Activated naive CD4-positive, alpha-beta T cell treated with Interleukin-2 at 50 U/mL for 16 hours (primary cell): ENCODE measurements at places on chromosomes 13 and 19.

DNA sequence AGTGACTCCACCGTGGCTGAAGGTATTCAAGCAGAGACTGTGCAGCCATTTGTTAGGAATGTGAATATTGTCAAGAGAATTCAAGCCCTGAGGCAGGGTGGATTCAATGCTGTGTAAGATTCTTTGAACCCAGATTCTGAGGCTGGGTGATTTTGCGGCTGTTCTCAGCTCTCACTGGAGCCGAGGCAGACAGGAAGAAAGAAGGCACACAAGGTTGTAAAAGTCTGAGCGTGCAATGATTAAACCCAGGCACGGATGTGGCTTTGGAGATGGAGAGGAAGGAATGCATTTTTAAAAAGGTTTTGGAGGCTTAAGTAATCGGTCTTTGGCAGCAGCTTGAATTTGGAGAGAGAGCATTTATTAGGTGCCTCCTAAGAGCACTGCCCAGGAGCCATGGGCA, 187.9 kb downstream of the KATNAL1 start:
- no peak for DNase-seq

- no peak for DNase-seq
Observed at GRCh38 chr19:4624733-4625362, 14.5 kb upstream of the TNFAIP8L1 start.

- DNase-seq = no peak
Observed at GRCh38 chr13:41603917-41604316, 146.6 kb downstream of the RGCC start.

DNA sequence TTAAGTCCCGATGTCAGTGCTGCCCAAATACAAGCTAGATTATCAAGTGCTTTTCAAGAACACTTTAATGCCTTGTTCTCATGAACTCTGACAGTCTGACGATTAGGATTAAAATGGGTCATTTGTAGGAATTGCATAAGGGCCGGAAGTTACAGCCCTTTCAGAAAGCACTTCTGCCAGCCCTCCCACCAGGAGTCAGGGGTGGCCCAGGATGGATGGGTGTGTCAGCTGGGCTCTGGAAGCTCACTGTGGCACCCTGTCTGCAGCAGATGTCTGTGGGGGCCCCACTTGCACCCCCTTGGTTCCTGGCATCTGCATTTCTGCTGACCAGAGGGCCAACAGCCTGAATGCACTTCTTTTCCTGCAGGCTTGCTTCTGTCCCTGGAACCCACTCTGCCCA, 712.7 kb downstream of the UQCRFS1 start:
- no peak for DNase-seq

DNA sequence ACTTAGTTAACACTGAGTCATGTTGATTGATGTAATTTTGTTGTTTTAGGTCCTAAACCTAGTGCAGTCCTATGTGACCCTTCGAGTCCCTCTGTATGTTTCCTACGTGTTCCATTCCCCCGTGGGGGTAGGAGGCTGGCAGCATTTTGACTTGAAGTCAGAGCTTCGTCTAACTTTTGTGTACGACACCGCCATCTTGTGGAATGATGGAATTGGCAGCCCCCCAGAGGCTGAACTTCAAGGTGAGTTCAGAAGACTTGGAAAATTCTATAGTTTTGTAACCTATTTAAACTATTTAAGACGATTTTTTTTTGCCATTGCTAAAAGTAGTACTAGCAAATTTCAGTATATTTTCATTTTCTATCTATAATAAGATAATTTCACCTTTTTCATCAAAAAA, 117.9 kb downstream of the STOML3 start:
- DNase-seq = peak; percentile 32
